ENCODE measurements at places on chromosomes 16 and 17.
A peak's percentile ranks its signal among the peaks of the same experiment; 100 is the strongest.

- no peak for DNase-seq
These were observed 4.7 kb upstream of the CD2BP2 start for GRCh38 chr16:30359871-30360170.

DNA sequence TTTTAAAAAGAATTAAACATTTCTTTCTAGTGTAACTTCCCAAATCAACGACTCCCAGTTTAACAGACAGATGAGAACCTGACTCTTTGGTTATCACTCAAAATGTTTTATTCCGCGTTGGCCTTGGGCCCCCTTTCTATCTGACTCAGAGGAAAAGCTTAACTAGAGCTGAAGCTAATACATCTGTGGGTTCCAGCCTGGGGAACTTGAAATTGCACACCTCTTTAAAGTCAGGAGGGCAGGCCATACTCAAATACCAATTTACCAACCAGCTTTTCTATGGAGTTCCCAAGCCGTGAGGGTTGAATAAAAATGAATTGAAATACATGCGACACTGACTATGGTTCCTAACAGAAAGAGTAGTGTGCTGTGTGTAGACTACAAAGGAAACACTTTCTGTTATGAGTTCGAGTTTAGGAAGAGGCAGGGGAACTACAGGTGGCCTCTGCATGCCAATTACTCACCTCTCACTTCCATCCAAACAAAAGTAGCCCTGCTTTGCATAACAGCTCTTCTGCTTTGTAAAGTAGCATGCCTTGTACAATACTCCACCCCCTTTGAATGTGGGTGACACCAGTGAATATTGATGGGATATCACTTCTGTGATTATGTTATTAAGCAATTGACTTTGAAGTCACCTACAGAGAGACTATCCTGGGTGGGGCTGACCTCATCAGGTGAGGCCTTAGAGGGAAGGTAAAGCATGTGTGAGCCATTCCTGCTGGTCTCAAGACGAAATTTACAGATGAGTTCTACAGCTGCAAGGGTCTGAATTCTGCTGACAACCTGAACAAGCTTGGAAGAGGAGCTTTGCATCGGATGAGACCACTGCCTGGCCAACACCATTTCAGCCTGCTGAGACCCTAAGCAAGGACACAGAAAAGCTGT is 92.1 kb downstream of the WDR59 start:
- no peak for DNase-seq

DNA sequence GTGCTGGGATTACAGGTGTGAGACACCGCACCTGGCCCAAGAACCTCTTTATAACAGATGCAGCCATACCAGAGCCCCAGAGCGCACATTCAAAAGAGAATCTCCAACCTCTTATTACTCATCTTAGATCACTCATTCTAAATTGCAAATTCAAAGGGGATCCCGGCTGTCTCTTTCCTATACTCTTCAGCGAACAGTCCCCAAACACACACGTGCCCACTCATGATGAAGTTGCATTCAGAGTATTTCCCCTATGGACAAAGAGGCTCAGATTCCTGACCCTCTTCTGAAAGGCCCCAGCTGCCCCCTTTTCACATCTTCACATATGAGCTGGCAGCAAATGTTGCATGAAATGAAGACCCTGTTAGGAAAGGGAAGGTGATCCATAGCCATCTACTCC is 22.5 kb upstream of the ABR start:
- DNase-seq = no peak

- no peak for DNase-seq
These were observed 157.7 kb downstream of the PARN start for GRCh38 chr16:14472357-14472756.

DNA sequence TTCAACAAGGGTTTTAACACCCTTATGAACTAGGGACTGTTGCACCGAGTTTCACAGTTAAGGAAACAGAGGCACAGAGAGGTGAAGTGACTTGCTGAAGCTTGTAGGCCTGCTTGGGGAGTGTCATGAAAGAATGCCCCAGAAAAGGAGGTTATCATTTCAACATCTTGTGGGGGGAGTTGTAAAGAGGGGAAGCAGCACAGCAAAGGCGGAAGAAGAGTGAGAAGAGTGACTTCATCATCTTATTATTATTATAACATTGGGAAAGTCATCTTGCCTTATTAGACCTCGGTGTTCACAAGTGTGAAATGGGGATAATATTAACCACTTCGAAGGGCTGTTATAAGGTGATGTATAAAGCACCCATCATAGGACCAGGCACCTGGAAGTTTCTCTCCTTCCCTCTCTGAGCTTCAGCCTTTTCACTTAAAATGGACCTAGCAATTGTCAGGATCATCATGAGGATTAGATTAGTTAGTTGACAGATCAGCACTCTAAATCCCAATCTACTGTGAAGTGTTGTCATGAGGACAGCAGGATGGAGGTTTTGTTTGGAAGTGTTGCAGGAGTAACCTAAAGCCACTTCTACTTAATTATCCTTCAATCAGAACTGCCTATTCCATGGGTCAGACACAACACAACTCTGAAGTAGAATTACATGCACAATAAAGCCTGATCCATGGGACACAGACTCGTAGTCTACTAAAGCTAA is 2.3 kb downstream of the CCL4 start:
- DNase-seq = no peak

DNA sequence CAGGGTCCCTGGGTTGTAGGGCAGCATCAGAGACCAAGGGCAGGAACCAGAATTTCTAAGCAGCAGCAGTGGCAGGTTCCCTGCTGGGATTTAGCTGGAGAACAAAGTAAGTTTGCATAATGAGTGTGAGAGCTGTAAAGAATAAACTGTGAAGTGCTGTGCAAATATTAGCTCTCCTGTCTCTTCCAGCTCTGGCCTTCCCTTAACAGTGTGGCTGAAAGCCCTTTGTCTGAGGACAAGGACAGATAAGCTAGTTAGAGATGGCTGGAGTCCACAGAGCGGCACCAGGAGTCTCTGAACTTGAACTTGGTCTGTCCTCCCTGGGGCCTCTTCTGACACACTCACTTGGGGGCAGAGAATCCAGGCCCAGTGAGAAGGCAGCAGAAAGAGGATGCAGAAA is 98.2 kb upstream of the WSCD1 start:
- no peak for DNase-seq

DNA sequence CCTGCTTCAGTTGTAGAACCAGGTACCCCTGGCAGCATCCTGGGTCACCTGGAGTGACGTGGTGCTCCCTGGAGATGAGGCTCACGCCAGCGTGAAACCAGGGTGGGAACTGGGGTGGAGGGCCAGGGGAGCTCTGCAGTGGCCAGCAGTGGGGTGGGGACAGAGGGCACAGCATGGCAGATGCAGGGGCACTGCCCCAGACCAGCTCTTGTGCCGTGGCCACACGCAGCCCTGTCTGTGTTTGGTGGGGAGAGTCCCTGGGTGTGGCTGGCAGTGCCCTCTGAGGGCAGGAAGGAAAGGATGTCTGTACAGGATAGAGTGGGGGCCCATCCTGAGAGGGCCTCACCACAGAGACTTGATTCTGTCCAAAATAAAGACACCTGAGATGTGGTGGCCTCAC is 24.5 kb downstream of the ZNF750 start:
- no peak for DNase-seq

DNA sequence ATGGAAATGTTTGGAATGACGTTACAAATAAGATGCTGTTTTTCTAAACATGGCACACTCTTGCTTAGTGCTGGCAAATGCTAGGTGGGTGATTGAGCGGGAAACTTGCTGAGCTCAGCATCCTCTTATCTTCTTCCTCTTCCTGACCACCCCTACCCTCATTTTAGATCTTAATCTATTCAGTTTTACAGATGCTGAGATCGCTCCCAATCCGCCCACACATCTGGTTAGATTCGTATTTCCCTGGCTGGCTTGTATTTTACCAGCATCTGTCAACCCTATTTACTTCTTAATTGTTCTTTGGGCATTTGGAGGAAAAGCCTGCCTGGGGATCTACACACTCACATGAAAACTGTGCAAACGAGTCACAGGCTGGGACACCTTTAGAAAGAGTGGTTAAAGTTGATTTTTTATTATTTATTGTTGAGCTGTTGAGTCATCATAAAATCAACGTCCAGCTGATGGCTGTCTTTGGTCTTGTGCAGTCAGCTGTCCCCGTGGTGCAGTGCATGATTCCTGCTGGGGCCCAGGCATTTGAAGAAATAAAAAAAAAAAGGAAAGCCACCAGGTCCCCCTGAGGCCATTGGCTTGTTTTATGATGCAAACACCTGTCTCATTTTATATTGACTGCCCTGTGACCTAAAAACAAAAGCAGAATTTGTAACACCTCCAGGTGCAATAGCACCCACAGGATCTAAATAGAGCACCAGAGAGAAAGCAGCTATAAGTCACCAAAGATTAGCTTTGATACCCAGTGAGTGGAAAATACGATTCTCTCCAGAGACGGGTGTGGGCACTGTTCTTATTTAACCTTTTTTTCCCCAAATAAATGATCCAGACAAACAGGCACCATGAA is 258.6 kb downstream of the HS3ST3B1 start:
- no peak for DNase-seq

DNA sequence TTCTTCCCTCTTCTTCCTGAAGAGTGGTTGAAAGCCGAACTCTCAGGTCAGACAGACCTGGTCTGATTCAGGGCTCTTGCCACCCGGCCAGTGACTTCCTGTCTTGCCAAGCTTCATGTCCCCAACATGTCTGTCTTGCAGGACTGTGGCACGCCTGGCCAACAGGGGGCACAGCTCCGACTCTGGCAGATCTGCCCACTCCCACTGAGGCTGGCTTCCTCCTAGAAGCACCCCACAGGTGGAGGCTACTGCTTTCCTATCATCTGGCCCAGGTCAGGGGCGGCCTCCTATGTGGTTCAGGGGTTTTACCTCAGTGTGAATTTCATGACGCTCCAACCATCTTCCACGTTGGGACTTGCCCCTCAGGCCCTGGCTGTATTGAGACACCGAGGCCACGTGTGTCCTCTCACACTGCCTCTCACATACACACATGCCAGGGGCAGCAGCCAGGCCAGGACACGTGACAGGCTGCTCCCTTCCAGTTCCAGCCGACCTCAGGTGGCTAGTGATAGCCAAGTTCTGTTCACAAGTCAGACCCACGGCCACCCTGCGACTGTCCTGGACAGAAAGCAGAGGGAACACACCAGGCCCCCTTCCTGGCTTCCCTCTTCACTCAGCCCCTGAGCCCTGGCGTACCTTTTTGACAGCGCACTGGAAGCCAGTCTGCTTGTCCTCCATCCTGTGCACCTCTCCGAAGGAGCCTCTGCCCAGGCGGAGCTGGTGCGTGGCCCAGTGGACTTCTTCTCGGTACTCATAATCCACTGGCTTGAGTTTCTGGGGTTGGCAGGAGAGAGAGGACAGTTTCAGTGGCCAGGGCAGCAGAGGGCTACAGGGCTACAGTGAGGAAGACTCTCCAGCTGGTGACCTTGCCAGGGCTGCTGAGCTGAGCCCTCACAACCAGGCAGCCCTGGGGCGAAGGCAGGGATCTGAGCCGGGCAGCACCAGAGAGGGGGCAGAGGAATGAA is 22.6 kb upstream of the SPATA32 start:
- peak; percentile 37 for DNase-seq

DNA sequence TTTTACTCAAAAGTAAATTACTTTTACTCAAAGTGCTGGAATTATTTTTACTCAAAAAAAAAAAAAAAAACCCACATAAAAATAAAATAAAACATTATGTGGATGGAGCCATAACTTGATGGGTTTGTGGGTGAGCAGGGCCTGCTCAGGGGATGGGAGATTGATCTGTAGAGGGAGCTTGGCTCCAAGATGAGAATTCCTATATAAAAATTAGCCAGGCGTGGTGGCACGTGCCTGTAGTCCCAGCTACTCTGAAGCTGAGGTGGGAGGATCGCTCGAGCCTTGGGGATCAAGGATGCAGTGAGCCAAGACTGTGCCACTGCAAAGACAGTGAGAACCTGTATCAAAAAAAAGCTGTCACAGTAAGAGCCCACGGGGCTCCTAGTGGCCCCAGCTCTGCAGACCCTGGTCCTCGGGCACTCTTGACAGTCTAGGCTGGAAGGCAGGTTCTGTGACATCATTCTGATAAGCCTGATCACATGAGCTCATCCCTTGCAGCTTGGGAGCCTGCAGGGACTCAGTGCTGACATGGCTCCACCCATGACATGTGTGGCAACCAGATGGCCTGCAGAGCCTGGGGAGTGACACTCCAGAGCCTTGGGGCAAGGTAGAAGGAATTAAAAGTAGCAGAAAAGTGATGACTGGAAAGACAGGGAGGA is 42.5 kb downstream of the ST3GAL2 start:
- DNase-seq = no peak

GRCh38 chr16:14215941-14216340 is 144.8 kb downstream of the MRTFB start:
- DNase-seq = no peak

GRCh38 chr16:80894091-80894490 is 89.7 kb upstream of the CDYL2 start:
- no peak for DNase-seq

- DNase-seq = no peak
These were observed 44.1 kb downstream of the CRLF3 start for GRCh38 chr17:30780343-30780742.

GRCh38 chr16:29007730-29008593 is 23.1 kb downstream of the LAT start:
- no peak for DNase-seq

GRCh38 chr17:82868715-82869131 is 28.9 kb upstream of the ZNF750 start:
- no peak for DNase-seq

- no peak for DNase-seq
These were observed 427.1 kb downstream of the GRIN2A start for GRCh38 chr16:9755081-9755480.

Data from T-helper 1 cell (primary cell).